ENCODE measurements at places on chromosomes 2 and 18.

- no peak for DNase-seq
Measured at GRCh38 chr2:16155366-16155765, 215.0 kb downstream of the MYCN start.

DNA sequence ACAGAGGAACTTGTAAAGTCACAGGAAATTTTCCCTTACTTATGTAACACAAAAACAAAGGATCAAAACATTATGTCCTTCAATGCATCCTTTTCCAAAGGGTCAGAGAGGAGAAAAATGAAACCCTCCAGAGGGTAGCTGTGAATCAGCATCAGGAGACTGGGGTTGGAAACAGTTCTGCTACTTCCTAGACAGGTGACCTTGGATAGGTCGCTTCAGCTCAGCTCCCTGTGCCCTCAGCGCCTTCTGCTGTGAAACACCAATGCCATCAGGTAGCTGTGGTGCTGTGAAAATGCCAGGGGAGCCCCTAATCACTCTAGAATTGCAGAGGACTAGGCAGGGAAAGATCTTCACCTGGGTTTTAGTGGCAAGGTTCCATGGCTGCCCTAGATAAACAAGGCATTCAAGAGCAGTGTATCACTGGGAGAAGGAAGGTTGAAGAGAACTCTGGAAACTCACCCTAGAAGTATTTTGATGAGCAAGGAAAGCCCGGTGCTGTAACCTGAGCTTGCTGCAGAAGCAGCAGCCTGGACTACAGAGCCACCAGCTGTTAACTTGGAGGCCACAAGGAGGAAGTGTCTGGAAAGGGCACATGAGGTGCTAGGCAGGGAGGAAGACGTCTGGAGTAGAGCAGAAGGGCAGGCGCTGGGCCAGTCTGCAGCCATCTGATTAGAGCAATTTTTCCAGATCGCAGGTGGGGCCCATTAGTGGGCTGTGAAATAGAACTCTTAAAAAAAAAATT lies 100.7 kb upstream of the MCFD2 start:
- DNase-seq: no peak

GRCh38 chr2:127182626-127183458 lies 37.3 kb downstream of the CYP27C1 start:
- DNase-seq: no peak

DNA sequence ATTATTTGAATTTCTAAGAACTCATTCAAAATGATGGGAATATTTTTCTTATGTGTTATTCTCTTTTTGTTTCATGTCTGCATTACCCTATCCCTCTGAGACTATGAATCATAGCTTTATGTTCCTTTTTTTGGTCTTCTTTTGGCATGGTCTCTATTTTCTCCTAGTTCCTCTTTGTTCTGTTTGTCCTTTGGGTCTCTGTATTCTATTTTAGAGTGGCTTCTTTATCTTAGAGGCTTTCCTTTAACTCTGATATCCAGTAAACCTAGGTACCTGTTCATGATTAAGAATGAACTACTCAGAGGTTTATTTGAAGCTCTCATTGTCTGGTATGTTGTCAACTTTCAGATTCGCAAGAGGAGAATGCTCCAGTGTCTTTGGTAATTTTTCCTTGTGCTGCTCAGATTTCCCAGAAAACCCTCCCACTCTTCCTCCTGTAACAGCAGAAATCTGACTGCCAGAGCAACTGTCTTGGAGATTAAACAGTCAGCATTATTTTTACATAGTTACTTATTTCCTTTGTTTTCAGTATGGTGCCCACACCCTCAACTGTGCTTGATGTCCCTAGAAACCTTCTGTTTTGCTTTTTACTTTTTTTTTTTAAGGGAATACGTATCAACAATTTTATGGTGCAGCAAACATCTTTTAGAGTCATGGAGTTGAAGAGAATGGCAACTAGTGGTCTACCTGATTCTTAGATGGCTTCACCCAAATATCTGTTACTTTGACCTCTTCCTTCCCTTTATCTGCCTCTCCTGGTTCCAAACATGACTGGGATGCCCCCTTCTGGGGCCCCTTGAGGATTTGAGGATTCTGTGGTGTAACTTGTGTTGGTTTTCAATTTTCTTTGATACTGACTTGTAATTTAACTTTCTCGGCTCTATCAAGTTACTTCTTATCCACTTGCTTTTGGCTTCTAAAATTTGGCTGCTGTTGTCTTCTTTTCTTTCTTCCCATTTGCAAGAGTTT lies 92.0 kb downstream of the DPP10 start:
- no peak for DNase-seq

- no peak for DNase-seq
Measured at GRCh38 chr2:106956416-106956815, 70.4 kb upstream of the ST6GAL2 start.

- no peak for DNase-seq
Measured at GRCh38 chr2:99763764-99764163, 273.9 kb upstream of the REV1 start.
